Smooth muscle cell of the pulmonary artery (primary cell): ENCODE measurements at places on chromosomes 12 and 14. TPM values are rescaled to one million over a fixed set of nuclear protein-coding genes. Genes with fewer than 3 reads are reported as not detected.

ZNF410 gene
- total RNA-seq = 55.5 and 57.1 TPM in 2 replicates

CAPZA3 gene
- not detected in 2 replicates for total RNA-seq

PLEK2 gene
- total RNA-seq = 0.98 and 3.6 TPM in 2 replicates

TSPAN8 gene
- total RNA-seq = 9.8 and 108 TPM in 2 replicates

ADAM21 gene
- total RNA-seq = 0.86 and 1.4 TPM in 2 replicates

DDIT3 gene
- 42.5 and 66.2 TPM in 2 replicates for total RNA-seq

P2RX7 gene
- 0.46 and 1.3 TPM in 2 replicates for total RNA-seq

ANO4 gene
- total RNA-seq = 0.26 and 1.2 TPM in 2 replicates

ATF7 gene
- 11.4 and 13.2 TPM in 2 replicates for total RNA-seq

RTL1 gene
- total RNA-seq = not detected in 2 replicates

SLC39A5 gene
- total RNA-seq = 0.20 and 0.40 TPM in 2 replicates

MMP17 gene
- total RNA-seq = 2.6 and 7.8 TPM in 2 replicates

RAD51AP1 gene
- total RNA-seq = 1.7 and 5.2 TPM in 2 replicates

TGFB3 gene
- 12.0 and 21.3 TPM in 2 replicates for total RNA-seq

GZMB gene
- not detected in 2 replicates for total RNA-seq

OR4Q2 gene
- not detected in 2 replicates for total RNA-seq

SIRT4 gene
- total RNA-seq = 1.5 and 2.0 TPM in 2 replicates

LAG3 gene
- not detected in 2 replicates for total RNA-seq

PIWIL1 gene
- total RNA-seq = not detected in 2 replicates

RASAL1 gene
- not detected in 2 replicates for total RNA-seq

KIF26A gene
- total RNA-seq = under 0.01 and 0.03 TPM in 2 replicates

RNASE4 gene
- total RNA-seq = 58.3 and 59.6 TPM in 2 replicates

CD27 gene
- total RNA-seq = not detected in 2 replicates

POTEM gene
- total RNA-seq = not detected in 2 replicates

ENDOU gene
- 0.40 and 0.52 TPM in 2 replicates for total RNA-seq

ACOT6 gene
- total RNA-seq = not detected in 2 replicates

KCNC2 gene
- total RNA-seq = not detected in 2 replicates

FLRT2 gene
- 7.9 and 29.4 TPM in 2 replicates for total RNA-seq

KRT6A gene
- 2.7 and 11.9 TPM in 2 replicates for total RNA-seq

FRMD6 gene
- total RNA-seq = 195 and 346 TPM in 2 replicates

CBLN3 gene
- total RNA-seq = 3.5 and 4.2 TPM in 2 replicates

CRIP2 gene
- total RNA-seq = 89.3 and 154 TPM in 2 replicates

SDR9C7 gene
- not detected in 2 replicates for total RNA-seq

GLI1 gene
- 0.26 and 0.76 TPM in 2 replicates for total RNA-seq

SERPINA10 gene
- not detected in 2 replicates for total RNA-seq

SNW1 gene
- 31.3 and 41.9 TPM in 2 replicates for total RNA-seq

MUCL1 gene
- not detected in 2 replicates for total RNA-seq

NEUROD4 gene
- total RNA-seq = not detected in 2 replicates

FAM186B gene
- total RNA-seq = 0.20 and 0.40 TPM in 2 replicates

C12orf50 gene
- total RNA-seq = not detected in 2 replicates

TXNDC16 gene
- total RNA-seq = 3.9 and 4.9 TPM in 2 replicates

NDUFB1 gene
- 64.1 and 122 TPM in 2 replicates for total RNA-seq

CARMIL3 gene
- total RNA-seq = 0.17 TPM in 1 of 2 replicates, not detected in the other

REP15 gene
- 2.4 and 3.2 TPM in 2 replicates for total RNA-seq

NUAK1 gene
- total RNA-seq = 15.6 and 31.4 TPM in 2 replicates
